CD4-positive, alpha-beta T cell (primary cell): ENCODE measurements at places on chromosomes 6 and 20.

GRCh38 chr6:119156757-119157505 is 78.5 kb upstream of the FAM184A start:
- no peak for DNase-seq

DNA sequence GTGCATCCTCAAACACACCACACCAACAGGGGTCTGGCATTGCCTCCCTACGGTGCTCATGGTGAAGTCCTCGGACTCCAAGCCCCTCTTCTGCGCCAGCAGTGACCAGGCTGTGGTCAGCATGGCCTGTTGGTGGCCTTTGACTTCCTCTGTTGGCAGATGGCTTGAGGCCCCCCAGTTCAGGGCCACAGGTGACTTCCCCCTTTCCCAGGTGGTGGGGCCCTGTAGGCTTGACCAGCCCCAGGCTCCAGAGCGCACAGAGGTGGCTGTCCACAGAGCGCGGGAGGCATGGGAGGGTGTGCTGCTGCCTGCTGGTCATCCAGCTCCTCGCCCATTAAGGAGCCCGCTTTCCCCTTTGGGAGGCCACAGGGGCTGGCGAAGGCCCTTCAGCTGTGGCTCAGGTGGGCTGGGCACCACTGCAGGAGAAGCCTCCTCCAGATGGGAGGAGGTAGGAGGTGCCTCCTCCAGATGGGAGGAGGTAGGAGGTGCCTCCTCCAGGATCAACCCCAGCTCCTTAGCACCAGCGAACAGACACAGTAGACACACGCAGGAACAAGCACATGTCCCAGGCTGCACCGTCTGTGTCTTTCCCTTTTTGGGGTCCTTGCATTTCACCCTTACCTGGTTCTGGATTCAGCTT is 52.1 kb upstream of the BHLHE23 start:
- no peak for DNase-seq

DNA sequence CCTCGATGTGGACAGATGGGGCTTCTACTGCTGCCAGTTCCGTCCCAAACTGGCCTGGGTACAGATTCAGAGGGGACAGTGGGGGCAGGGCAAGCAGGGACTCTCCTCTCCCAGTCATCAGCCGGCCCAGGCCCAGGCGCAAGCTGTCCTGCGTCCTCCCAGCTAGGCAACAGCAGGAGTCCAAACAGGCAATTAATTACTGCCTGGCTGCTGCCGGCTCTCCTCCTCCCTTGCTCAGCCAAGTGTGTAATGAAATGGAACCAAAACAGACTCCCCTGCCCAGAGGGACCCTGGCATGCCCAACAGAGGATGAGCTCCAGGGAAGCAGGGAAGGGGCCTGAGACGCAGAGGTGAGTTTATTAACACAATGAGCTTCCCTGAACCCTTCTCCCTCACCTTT is 17.8 kb upstream of the SLC32A1 start:
- DNase-seq, result no peak

- DNase-seq, result no peak
These were observed 14.7 kb downstream of the KCNQ2 start for GRCh38 chr20:63457737-63458136.

GRCh38 chr6:105981002-105981887 is 104.9 kb upstream of the PRDM1 start:
- DNase-seq, result peak; percentile 25

DNA sequence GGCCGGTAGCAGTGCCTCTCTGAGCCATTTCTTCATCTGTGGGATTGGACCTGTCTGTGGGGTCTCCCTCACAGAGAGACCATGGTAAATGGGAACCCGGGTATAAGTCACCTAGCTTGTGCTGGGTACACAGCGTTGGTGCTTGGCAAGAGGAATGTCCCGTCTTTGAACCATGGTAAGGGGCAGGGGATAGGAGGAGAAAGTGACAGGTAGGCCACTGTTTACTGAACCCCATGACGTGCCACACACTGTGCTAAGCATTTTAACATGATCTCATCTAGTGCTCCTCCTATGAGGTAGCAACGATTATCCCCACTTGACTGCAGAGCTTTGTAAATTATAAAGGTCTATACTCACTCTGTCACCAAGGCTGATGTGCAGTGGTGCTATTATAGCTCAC is 600 bp upstream of the TNNC2 start:
- DNase-seq, result no peak
